NCI-H2029 treated with DMSO at 0.1 percent for 48 hours (cell line): ENCODE measurements at places on chromosomes 4 and X.
A peak's percentile ranks its signal among the peaks of the same experiment; 100 is the strongest.

DNA sequence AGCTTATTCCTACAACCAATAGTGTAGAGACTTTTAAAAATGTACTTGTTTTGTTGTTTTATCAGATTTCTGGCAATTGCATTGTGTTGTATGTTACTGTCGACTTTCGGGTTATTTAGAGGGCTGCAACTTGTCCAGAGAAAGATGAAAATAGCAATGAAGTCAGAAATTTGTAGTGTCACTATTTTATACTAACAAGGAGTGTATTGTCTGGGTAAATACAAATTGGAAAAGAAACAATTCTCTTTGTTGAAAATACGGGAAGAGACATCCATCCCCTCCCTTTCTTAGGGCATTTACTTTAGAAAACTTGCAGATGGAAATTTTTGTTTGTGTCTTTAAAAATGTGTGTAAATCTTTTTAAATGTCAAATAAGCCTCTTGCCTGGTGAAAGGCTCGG lies 792.0 kb downstream of the PCDH18 start:
- DNase-seq, result no peak

DNA sequence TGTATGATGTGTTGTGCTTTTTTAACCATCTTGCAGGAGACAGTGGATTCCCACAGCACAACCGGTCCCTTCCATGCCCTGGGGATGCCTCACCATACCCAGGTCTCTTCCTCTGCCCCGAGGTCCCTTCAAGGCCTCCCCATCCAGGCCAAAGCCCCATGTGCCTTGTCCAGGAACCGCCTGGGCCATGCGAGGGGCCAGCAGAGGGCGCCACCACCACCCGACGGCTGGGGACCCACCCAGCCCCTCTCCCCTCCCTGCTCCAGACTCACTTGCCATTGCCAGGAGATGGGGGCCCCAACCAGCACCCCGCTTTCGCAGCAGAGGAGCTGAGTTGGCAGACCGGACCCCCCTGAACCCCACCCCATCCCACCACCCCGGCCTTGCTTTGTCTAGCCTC lies 485.5 kb downstream of the TRAM1L1 start:
- DNase-seq, result no peak

DNA sequence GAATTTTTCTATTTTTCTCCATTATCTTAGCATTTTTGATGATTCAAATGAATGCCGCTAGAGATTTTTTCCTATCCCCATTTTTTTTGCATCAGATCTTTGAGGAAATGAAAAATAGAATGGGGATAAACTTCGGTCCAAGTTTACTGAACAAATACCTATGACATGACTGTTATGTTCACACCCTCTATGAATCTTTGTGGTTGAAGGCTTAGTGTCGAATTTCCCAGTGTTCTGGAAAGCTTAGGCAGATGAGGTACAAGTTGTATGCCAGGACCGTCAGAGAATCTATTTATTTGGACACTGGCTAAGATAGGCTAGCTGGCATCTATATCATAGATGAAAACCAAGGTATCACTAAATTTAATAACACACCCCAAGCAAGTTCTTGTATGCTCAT lies 123.4 kb downstream of the SPCS3 start:
- no peak for DNase-seq

- DNase-seq, result no peak
These were observed 59.7 kb downstream of the FAM184B start for GRCh38 chr4:17721496-17722355.

DNA sequence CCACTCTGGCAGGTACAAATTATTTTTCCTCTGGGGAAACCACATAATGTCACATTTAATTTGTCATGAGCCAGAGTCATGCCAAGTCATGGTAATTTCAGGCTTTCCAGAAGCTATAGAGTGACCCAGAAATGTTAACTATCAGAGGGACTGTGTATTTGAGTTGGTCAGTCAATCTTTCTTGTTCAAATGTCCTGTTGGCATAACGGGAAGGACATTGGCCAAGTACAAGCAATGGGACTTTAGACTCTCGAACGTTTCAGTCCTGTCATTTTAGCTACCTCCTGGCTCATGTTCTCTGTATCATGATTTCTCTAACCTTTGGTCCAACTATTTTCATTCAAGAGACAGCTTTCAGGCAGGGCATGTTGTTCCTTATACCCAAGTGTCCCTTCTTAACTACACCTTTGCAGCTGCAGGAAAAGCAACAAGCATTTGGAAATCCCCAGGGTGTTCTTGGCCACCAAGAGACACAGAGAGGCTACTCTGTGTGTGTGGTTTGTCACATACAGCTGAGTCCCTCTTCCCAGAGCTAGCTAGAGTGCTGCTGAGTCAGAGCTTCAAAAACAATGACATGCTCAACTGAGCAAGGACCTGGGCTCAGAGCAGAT lies 142.6 kb downstream of the EGF start:
- no peak for DNase-seq

GRCh38 chr4:48271626-48272025 lies 2.0 kb upstream of the TEC start:
- DNase-seq, result no peak

DNA sequence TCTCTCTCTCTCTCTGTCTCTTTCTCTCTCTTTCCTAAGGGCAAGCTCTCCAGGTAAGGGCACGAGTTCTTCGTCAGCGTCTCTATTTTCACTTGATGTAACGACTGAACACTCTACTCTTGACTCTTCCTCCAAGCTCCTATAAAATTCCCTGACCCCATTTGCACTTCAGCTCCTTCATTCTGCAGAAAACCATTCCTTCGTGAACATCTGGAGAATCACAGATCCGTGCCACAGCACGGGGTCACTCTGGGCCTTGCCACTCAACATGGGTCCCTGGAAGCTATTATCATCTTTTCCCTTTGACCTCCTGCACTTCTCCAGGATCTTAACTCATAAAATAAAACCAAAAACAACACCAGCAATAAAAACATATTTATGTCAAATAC lies 112.0 kb upstream of the LNX1 start:
- DNase-seq, result no peak

GRCh38 chrX:331151-331824 lies 12.7 kb upstream of the GTPBP6 start:
- no peak for DNase-seq

DNA sequence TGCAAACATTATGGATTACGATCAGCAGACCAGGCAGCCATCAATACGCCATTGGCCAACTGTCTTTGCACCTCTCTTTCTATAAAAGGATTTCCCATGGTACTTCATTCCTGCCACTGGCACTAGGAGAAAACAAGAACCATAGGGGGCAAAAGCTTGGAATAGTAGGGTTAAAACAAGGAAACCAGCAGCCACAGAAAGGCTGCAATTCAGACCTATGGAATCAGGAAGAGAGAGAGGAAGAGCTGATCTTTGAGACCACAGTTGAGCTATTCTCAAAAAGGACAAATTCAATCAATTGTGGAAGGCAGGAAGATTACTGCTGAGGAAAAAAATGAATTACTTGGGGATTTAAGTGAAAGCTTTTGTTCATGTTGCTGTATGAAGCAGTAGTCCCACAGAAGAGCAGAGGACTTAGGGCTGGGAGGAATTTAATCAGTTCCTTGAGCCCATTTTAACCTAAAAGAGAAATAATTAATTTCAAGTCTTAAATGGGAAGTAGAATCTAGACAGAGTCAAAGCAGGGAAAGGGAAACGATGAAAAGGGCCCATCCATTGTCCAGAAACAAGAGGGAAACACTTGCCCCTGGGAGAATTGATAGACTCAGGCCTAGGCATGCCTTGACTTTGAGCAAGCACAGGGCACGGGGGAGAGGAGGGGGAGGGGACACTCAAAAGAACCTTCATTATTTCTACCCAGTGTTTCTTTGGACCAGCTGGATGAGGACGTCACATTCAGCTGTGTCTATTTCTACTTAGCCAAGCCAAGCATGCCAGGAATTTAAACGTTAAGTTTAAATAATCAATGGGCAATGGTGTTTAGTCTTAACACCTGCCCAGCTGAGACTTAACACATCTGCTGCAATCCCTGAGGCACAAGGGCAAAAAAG lies 50.7 kb downstream of the SCD5 start:
- no peak for DNase-seq

DNA sequence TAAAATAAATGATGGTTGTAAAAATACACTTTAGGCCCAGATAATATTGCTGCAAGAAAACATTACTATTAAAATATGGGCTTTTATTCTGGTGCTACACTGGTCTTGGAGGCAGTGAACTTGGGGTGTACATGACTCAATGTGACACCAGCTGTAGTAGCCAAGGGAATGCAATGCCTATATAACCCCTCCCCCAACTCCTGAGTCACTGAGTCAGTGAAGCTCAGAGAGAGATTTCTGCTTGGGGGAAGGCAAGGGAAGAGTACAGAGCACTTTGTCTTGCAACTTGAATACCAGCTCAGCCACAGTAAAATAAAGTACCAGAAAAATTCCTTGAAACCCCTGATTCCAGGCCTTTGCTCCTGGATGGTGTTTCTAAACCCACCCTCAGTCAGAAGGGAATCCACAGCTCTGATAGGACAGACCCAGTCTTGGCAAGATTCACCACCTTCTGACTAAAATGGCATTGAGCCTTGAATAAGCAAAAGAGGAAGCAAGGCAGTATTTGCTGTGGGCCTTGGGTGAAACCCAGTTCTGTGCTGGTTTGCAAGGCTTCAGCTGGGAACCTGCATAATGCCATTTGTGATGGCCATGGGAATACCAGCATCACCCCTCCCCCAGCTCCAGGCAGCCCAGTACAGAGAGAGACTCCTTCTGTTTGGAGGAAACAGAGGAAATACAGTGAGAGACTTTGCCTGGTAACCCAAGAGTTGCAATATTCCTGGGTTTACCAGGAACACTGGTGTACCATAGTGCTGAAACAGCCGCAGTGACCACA lies 209.9 kb downstream of the IQCM start:
- DNase-seq, result no peak

- DNase-seq, result no peak
These were observed 97.6 kb upstream of the ARSJ start for GRCh38 chr4:114076899-114077570.

GRCh38 chr4:133513901-133514300 lies 364.8 kb downstream of the PCDH10 start:
- no peak for DNase-seq

DNA sequence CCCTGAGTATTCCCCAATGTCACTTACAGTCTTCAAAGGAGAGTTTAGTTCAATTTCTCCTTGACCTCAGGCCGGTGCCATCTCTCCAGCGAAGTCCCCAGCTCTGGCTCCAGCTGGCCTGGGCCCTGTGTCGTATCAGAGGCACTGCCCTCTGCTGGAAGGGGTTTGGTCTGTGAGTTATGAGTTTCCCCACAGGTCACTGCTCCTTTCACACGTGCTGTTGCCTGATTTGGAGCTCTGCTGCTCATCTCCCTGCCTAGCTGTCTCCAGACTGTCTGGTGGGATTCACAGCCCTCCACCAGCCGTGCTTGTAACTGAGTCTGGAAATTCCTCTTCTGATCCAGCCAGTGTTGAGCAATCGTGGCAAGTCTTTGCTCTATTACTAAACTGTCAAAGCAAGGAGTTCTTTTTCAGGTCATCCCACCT lies at the start of gene RAP2C:
Gene RAP2C (minus strand): TSS at position 105 of the 426 bp plus-strand sequence. CDS start 2,179 bp downstream, outside the sequence.
- peak; percentile 19 for DNase-seq

- peak; percentile 27 for DNase-seq
These were observed 328.6 kb upstream of the ARX start for GRCh38 chrX:25344161-25344936.

- no peak for DNase-seq
These were observed 132.2 kb downstream of the STIM2 start for GRCh38 chr4:26992657-26993361.

DNA sequence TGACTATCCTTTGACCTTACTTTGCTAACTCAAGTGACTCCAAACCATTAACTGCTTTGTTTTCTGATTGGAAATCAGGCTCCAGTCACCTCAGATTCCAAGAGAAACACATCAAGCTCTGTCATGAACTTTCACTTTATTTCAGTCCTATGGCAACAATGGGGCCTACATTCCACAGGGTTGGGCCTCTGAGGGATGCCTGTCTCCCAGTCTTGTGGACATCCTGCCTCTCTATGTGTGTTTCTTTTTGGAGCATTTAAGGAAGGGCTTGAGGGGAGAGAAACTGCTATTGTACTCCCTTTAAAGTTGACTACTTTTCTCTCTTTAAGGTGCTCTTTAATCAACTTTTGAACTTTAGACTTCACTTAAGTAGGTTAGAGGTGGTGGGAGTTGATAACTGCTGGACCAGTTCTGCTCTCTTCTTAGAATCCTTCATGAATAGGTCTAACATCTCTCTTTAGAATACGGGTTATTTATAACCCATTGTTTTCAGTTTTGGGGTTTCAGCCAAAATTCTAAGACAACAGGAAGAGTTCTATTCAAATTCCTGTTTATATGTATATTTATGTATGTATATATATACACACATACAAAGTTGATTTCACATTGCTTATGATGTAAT lies 274.3 kb upstream of the NR3C2 start:
- DNase-seq, result no peak

DNA sequence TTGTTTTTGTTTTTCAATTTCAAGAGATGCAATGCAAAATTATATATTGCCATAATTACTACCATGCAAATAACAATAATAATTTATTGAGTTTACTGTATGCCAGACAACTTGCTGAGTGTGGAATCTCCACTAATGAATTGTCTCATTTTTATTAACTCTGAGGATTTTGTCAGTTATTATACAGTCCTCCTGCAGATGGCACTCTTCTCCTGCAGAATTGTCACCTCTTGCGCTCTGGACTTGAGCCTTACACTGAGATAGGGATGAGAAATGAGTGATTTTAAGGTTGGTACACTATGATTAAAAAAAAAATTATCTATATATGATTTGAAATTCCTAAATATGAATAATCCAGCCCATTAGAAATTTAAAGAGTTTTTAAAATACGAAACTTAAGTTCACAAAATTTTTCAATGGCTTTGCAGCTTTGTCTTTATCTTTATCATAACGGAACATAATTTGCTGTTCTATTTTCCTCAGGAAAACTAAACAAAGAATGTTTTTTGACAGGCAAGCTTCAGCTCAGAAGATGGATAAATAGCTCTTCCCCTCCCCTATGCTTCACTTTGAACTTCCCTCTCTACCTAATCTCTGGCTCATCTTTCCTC lies 12.7 kb upstream of the PAQR3 start:
- peak; percentile 20 for DNase-seq

DNA sequence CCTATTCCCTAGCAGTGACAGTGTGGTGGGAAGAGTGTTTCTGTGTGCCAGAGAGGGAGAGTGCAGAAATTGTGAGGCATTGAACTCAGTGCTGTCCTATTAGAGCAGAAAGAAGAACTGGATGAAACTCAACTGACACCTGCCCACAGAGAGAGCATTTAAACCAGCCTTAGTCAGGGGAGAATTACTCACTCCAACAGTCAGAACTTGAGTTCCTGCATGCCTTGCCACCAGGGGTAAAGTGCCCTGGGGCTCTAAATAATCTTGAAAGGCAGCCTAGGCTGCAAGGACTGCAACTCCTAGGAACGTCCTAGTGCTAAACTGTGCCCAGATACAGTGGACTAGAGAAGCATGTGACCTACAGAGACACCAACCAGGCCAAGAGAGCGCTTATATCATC lies 12.8 kb downstream of the CYSLTR1 start:
- DNase-seq, result no peak

GRCh38 chr4:112693507-112693906 lies 56.6 kb downstream of the LARP7 start:
- DNase-seq, result no peak

DNA sequence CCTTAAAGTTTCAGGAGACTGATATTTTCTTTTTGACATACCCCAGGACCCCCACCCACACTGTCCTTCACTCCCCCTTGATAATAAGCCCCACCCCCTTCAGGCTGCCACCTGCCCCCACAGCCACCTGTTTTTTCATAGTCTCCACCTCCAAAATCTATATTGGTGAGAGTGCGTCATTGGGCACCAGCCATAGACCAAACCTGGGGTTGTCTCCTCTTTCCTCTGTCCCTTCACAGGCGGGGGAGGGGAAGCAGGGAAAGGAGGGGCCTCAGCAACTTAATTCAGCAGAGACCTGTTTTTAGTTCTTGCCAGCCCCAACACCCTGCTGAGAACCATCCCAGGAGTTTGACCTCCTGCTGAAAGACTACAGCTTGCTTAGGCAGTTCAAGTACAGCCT lies 1.1 kb downstream of the ARHGAP36 start:
- DNase-seq, result no peak
